Stimulated activated CD4-positive, alpha-beta T cell treated with anti-CD3 and anti-CD28 coated beads, Interleukin-2, amount 100 ng/mL, for 48 hours (primary cell): ENCODE measurements at places on chromosomes 6 and 20.

DNA sequence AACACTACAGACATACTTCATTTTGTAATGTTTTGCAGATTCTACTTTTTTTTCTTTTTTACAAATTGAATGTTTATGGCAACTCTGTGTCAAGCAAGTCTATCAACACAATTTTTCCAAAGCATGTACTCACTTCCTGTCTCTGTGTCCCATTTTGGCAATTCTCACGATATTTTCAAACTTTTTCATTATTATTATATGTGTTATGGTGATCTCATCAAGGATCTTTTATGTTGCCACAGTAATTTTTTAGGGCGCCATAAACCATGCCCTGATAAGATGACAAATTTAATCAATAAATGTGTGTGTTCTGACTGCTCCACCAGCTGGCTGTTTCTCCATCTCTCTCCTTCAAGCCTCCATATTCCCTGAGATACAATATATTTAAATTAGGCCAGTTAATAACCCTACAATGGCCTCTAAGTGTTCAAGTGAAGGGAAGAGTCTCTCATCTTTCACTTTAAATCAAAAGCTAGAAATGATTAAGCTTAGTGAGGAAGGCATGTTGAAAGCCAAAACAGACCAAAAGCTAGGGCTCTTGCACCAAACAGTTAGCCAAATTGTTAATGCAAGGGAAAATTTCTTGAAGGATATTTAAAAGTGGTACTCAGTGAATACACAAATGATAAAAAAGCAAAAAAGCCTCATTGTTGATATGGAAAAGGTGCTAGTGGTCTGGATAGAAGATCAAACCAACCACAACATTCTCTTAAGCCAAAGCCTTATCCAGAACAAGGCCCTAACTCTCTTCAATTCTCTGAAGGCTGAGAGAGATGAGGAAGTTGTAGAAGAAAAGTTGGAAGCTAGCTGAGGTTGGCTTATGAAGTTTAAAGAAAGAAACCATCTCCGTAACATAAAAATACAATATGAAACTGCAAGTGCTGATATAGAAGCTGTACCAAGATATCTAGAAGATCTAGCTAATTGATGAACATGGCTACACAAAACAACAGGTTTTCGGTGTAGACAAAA is 194.4 kb upstream of the TAB2 start:
- DNase-seq: no peak

GRCh38 chr6:143621876-143622605 is 55.7 kb upstream of the PHACTR2 start:
- DNase-seq: no peak

DNA sequence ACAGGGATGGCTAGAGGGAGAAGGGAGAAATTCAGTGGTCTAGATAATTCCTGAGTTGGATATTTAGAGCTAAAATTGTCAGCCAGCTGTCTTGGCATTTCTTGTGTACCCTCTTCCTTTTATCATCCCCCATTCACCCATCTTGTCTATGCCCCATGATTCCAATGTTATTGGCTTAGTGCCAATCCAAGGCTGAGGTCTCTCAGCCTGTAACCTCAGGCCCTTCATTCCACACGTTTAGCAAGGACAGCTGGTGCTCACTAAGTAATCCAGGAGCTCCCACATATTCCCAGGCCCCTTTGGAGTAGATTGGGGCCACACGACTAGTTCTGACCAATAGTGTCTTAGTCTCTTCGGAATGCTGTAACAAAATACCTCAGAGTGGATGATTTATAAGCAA is 112.4 kb upstream of the ATXN1 start:
- DNase-seq: no peak

DNA sequence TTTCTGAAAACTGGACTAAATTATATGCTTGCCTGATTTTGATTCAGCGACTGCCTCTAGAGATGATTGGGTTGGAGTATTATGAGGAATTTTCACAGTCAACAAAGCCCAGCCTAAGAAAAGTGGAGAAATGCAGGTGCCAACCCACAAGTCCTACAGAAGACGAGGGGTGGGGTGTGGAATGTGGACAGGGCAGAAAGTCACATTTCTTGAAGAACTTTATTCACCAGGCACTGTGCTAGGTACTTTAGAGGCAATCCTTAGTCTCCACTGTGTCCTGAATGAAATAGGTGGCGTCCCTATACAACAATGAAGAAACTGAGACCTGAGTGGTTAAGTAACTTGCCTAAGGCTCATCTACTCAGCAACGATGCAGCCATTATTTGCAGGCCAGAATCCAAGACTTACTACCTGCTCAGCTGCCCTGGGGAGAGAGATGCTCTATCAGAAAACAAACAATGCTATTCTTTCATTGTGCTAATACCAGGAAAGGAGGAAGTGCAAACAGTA is 106.3 kb downstream of the RNF144B start:
- no peak for DNase-seq

DNA sequence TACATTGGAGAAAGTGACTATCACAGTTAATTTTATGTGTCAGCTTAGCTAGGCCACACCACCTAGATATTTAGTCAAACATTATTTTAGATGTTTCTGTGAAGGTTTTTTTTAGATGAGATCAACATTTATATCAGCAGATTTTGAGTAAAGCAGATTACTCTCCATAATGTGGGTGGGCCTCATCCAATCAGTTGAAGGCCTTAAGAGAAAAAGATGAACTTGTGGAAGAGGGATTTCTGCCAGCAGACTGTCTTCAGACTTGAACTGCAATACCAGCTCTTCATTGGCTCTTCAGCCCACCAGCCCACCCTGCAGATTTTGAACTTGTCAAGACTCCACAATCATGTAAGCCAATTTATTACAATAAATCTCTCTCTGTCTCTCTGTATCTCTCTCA is 25.1 kb upstream of the FBXO30 start:
- DNase-seq: no peak

- DNase-seq: no peak
Measured at GRCh38 chr20:19114410-19114809, 98.0 kb upstream of the SLC24A3 start.

- DNase-seq: no peak
Measured at GRCh38 chr6:149727793-149728498, 10.0 kb upstream of the LATS1 start.

DNA sequence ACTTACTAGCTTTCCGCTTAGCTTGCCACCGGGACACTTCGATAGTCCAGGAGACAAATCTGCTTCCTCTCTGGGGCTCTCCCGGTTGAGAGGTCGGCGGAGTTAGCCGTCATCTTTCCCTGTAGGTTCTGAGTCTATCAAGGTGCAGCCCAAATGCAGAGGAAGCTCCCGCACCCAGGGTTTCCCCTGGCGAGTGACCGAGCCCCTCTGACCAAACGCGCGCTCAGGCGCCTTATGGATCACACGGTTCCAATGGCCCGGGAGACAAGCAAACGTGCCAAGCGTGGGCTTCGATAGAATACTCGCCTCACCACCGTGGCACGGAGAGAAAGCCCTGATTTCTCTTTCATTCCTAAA is 15.8 kb upstream of the FOXC1 start:
- DNase-seq: no peak

GRCh38 chr6:10676403-10676802 is 18.0 kb downstream of the C6orf52 start:
- no peak for DNase-seq

DNA sequence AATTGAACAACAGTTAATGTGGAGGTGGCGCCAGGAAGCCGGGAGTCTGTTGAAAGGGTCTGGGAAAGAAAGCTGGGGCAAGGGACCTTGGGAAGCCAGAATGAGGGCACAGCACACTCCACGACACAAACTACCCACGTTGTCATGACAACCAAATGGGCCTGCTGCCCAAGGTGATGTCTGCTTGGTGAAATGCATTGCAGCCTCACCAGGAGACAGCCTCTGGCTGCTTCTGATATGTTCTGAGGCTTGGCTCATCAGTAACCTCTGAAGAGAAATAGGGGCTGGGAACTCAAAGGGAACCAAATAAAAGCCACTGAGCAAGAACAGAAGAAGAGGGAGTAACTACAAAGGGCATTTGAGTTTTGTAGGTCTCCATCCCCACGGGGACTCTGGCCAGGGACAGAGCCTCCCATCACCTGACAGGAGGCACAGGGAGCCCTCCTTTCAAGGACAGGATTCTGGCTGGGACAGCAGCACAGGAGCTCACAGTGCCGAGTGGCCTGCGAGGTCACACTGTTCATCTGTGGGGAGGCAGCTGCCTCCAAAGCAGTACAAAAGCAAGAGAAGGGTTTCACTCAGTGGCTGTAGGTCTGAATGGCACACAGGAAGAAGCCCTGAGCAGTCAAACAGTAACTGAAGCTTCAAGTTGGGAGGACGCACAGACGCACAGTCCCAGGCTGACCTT is 44.6 kb upstream of the KCNK16 start:
- DNase-seq: no peak

GRCh38 chr20:22389836-22390542 is 194.4 kb downstream of the FOXA2 start:
- no peak for DNase-seq

GRCh38 chr6:43361269-43361668 is 8.2 kb downstream of the ZNF318 start:
- DNase-seq: no peak

DNA sequence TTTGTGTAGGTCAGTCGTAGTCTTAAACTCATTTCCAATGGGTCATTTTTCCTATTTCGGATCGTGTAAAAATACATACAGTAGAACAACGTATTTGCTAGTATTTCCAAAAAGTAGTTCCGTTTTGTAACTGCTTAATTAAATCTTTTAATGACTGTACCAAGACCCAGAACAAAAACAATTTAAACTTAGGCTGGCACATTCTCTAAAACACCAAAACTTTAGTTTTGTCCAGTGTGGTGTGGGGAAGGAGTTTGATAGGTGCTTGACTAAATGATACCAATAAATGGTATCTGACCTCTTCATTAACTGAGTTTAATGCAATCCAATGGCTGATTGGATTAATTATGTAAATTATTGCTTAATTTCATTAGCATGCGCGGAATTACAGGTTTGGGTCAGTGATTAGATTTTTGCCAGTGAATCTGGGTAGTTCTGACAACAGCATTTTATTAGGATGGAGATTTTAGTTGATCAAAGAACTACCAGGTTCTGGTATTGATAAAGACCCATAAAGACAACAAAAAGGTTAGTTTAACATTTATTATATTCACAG is 20.8 kb downstream of the OR2B2 start:
- DNase-seq: no peak

GRCh38 chr20:63529180-63529860 is 7.9 kb downstream of the PTK6 start:
- no peak for DNase-seq

DNA sequence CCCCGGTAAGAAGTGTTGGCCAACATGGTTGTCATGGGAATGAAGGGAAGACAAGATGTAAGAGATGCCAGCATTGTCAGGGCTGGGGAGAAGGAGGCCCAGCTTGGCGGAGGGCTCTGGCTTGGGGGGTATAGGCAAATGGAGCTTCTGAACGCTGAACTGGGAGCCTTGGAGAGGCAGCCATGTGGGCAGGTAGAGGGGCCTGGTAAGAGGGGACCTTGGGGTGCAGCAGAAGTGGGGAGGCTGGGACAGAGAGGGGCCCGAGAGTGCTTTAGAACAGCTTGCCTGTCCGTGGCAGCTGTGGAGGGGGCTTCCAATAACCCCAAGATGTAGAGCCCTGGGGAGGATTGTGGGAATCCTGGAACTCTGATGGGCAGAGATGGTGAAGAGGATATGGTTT is 3.0 kb downstream of the SLC22A1 start:
- DNase-seq: no peak

DNA sequence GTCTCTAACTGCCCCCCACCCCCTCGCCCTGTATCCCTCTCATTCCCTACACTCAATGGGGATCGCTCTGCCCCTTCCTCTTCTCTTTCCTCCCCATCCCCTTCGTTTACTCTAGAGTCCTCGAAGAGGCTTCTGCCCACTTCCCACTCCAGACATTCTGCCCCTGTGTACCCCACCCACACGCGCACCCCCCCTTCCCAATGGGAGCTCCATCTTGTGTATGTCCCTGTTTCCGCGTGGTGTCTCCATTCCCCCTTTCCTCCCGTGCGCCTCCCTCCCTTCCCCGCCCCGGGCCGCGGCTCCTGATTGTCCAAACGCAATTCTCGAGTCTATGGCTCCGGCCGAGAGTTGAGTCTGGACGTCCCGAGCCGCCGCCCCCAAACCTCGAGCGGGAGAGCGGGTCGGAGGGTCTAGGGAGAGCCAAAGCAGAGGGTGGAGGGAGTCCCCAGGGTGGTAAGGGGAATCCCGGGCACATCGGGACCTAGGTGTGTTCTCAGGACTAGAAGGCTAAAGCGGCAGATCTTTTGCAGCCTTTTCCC is 679 bp upstream of the RING1 start:
- no peak for DNase-seq

- DNase-seq: no peak
Measured at GRCh38 chr20:53040693-53041589, 68.8 kb downstream of the TSHZ2 start.

GRCh38 chr6:20791944-20792343 is 257.7 kb downstream of the CDKAL1 start:
- DNase-seq: no peak
